ENCODE measurements at places on chromosomes 6 and 20.

GRCh38 chr6:143544011-143544696 is 32.6 kb upstream of the FUCA2 start:
- DNase-seq, result no peak

GRCh38 chr20:23034721-23035671 is at the start of gene SSTR4:
SSTR4 (plus strand) TSS chr20:23035312; CDS start chr20:23035484, 172 bp downstream.
- DNase-seq, result no peak

DNA sequence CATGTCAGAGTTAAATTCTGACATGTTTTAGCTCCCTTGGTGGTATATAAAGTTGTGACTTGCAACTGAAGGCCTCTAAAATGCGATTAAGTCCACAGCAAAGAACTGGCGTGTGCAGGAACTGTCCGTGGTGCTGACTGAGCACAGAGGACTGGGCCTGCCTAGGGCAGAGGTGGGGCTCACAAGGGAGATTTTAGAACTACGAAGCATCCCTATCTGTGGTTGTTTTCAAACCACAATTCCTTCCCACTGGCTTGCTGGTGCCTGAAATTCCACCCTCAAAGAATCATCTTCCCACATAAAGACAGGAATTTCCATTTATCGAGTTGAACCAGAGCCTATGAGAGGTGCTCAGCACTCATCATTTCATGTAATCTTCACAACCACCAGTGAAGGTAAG is 30.1 kb downstream of the RIMS4 start:
- DNase-seq, result no peak

DNA sequence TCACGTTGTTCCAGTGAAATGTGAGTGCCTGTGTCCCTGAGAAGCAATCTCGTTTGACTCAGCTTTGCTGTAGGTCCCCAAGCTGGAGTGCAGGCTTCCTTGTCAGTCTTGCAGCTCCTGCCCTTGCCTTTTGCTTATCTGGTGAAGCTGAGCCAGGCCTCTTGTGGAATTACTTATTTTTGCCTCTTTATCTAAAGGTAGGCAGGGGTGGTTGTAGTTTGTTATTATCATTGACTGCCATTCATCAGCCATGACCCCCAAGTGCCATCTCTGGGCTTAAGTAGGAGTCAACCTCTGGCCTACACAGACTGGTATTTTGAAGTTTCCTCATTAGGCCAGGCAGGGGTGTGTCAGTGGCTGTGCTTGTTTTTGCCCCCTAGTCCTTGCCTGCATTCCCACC is 2.1 kb downstream of the TMEM14B start:
- DNase-seq, result no peak

DNA sequence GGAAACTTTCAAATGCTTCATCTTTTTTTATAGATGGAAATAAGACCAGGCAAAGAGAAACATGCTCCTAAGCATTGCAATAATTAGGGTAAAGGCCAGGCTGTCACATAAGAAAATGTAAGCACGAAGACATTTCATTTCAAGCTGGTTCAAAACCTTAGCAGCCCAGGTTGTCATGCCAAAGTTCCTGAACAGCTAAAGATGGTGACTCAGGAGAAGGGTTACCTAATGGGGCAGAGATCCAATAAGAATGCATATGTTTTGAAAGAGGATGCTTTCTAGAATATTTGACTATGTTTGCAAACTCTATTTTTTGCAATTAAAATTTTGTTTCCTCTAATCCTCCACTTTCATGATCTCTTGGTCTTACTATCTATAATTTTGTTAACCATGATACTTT is 65.6 kb upstream of the PHACTR2 start:
- DNase-seq, result no peak

GRCh38 chr6:85579581-85579980 is 14.1 kb downstream of the SNX14 start:
- no peak for DNase-seq

GRCh38 chr6:37221585-37222124 is 35.9 kb upstream of the TBC1D22B start:
- no peak for DNase-seq

GRCh38 chr6:123575188-123575587 is 61.6 kb downstream of the TRDN start:
- no peak for DNase-seq

GRCh38 chr6:106155219-106155830 is 69.2 kb downstream of the PRDM1 start:
- no peak for DNase-seq

DNA sequence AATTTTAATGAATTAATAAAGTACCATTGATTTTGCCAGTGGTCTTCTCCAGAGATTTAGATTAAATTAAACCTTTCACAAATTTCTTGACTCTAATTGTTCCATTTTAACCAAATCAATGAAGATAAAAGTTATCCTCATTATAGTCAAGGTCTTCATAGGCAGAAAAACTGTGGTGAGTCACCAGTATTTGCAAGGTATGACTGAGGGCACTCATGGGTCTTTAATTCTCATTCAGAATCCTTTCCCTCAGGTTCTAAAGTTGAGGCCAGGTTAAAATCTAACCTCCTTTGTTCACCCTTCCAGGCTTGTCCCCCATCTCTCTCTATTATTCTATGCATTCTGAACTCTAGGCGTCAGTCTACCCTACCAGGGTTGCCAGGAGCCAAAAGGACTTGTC is 93.9 kb downstream of the JAG1 start:
- DNase-seq, result no peak

DNA sequence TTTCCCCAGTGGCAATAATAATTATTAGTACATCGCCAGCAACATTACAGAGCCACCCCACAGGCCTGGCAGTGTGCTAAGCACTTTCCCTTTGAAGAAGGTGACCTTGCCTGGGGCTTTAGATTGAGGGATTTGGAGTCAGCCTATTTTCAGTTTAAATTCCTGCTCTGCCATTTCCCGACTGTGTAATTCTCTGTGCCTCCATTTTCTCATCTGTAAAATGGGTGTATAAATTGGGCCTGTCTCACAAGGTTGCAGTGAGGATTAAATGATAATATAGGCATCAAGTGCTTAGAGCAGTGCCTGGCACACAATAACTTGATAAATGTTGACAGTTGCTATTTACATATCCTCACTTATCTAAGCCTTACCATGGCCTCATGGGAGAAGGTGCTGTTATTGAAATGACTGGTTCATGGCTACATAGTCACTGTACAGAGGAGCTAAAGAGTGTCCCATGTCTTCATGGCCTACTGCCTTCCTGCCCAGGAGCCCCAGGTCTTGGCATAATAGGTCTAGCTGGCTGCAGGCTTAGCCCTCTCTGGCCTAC is 5.1 kb upstream of the SCRT2 start:
- no peak for DNase-seq

- DNase-seq, result no peak
Observed at GRCh38 chr20:21126581-21126870, 644 bp downstream of the KIZ start.

DNA sequence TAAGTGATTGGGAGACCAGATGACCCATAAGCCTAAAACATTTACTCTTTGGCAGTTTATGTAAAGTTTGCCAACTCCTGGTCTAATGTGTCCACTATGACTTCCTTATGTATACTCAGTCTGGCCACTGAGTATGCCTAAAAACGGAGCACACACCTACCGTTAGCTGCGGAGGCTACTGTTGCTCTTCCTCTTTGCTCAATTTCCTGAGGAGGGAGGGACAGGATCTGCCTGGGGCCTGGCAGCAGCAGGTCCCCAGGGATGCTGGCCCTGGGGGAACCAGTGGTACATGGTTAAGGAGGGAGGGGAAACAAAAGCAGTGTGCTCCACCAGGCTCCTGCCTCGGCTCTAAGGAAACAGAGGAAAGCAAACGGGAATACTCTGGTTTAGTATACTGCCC is 113.5 kb downstream of the CDYL start:
- DNase-seq, result no peak

DNA sequence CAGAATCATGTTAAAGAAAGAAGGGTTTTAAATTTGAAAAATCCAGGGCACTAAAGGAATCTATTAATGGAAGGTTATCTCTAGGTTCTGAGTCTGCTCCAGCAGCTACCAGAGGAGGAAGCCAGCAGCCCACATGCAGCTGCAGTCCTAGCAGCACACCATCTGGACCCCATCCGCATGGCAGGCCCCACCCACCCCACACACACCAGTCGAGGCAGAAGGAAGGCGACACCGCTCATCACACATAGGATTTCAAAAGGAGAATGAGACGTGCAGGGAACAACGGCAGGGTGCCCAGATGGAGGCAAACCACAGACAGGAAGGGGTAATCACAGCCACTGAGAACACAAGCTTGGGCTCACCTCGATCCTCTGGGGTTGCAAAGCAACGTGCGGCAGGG is 78.9 kb downstream of the GINS1 start:
- peak; percentile 52 for DNase-seq

GRCh38 chr6:146543211-146543939 is at the start of gene RAB32:
RAB32 (plus strand) TSS chr6:146543833; CDS start chr6:146543872, 39 bp downstream.
- DNase-seq, result no peak

GRCh38 chr6:136333824-136334464 is 44.3 kb upstream of the BCLAF1 start:
- DNase-seq, result no peak

- DNase-seq, result no peak
Observed at GRCh38 chr6:146990284-146990683, 213.9 kb upstream of the STXBP5 start.

GRCh38 chr6:152052061-152052460 is 244.6 kb downstream of the ESR1 start:
- DNase-seq, result no peak

DNA sequence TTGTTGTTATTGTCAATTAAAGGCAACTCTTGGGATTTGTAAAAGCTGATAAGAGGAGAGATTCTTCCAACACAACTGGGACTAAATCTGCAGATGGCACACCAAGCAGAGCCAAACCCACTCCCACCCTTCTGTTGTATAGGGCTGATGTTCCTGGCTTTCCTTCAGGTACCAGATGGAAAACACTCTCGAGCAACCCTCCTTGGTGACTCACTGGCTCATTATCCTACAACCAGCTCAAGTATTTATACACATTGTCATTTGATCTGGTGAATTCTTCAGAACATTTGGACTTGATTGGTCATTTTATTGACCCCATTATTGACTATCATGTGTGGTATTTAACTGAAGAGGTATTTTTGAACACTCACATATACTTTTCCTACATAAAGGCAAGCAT is 190.3 kb upstream of the PCSK2 start:
- peak; percentile 77 for DNase-seq

DNA sequence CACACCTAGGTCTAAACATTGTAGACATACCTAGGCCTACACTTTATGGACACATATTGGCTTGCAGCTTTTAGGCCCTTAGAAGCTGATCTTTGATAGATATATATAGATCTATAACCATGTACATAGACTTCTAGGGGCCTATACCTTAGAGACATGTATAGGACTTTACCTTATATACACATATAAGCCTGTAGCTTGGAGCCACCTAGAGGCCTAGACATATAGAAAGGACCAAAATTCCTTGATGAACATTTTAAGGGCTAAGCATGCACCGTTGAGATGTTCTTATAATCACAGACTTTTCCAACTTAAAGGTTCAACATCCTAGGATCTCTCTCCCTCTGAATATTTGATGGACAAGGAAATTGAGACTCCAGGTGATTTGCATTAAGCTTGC is 371.7 kb upstream of the SASH1 start:
- no peak for DNase-seq

- DNase-seq, result no peak
Observed at GRCh38 chr6:56757588-56757984, 114.9 kb upstream of the DST start.

DNA sequence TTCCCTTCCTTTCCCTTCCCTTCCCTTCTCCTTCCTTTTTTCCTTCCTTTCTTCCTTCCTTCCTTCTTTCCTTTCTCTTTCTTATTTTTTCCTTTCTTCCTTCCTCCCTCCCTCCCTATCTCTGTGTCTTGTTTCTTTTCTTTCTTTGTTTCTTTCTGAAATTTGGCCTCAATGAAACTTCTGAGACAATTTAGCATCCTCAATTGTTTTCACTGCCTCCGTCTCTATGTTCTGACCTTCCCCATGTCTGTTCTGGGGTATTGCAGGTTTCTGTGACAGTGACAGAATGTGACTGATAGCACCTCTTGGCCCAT is 81.7 kb upstream of the PAX1 start:
- no peak for DNase-seq

GRCh38 chr6:27234576-27234975 is 12.9 kb upstream of the PRSS16 start:
- no peak for DNase-seq

- DNase-seq, result no peak
Observed at GRCh38 chr6:106674541-106675229, 45.3 kb downstream of the QRSL1 start.
